ENCODE measurements at places on chromosomes 12 and 14.

GRCh38 chr14:86973177-86973576 is 1019.8 kb downstream of the GALC start:
- no peak for DNase-seq

DNA sequence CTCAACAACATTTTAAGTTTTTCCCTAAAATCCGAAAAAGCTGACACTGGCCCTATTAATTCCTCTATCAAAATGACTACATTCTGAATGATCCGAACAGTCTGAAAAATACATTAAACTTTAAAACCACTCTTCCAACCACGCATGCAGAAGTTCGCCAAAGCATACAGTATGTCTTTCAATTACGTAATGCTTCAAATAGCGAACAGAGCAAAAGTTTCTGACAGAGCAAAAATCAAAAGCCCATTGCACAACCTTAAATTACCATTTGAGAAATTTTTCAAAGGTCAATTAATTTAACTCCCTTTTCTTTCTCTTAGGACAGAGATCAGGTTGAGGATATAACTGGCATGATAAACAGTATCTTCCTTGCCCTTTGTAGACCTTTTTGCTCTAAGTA is 33.2 kb downstream of the LRIG3 start:
- DNase-seq: no peak

- no peak for DNase-seq
Measured at GRCh38 chr12:122944605-122945592, 21.4 kb downstream of the ABCB9 start.

- no peak for DNase-seq
Measured at GRCh38 chr12:127594351-127594970, 672.5 kb upstream of the TMEM132C start.

DNA sequence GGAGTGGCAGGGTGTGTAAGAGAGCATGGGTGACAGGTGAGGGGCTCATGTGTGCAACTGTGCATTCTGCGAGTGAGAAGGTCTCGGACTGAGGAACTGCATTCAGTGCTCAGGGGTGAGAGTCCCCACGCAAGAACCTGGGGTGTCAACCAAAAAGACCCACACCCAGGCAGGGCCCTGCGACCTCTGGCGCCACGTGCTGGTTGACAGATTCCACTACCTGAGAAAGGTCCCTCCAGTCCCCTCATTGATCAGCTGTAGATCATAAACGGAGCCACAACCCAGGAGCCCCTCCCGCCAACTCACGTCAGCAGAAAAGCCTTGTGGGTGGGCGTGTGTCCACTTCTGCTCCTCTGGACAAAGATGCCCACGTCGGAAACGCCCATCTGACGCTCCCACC is 98.7 kb downstream of the ASCL4 start:
- DNase-seq: no peak

GRCh38 chr12:20757-21156 is 45.8 kb upstream of the IQSEC3 start:
- DNase-seq: no peak

DNA sequence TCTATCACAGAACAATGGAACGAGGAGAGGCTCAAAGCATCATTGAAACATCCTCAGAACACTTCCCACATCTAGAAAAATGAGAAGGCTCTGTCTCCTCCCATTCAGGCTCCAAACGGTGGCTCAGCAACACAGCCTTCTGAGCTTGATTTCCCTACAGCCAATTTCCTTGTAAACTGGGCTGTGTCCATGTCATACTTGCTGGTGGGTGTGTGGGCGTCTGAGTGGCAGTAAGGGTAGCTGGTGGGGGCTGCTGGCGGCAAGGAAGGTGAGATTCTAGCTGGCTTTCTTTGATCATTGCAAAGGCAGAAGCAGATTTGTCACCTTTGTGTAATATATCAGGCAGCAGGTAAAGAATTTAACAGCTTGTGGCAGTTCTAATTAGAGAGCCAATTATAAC is 163.7 kb downstream of the CALM1 start:
- DNase-seq: no peak

DNA sequence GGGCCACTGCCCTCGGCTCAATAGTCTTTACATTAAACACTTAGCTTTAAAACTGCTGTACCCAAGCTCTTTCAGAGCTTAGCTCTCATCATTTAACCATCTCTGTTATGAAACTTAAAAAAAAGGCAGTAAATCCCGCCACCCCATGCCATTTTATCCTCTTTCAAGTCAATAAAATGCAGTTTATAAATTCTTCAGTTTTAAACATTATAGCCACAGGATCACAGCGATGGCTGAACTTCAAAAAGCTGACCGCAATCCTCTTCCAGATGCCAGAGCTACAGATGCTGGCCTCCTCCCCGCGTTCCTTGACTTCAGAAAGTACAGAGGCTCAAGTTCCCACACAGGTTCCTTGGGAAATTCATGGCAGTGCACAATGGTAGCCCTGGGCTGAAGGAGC is 4.2 kb downstream of the OR10G3 start:
- DNase-seq: peak; percentile 18

DNA sequence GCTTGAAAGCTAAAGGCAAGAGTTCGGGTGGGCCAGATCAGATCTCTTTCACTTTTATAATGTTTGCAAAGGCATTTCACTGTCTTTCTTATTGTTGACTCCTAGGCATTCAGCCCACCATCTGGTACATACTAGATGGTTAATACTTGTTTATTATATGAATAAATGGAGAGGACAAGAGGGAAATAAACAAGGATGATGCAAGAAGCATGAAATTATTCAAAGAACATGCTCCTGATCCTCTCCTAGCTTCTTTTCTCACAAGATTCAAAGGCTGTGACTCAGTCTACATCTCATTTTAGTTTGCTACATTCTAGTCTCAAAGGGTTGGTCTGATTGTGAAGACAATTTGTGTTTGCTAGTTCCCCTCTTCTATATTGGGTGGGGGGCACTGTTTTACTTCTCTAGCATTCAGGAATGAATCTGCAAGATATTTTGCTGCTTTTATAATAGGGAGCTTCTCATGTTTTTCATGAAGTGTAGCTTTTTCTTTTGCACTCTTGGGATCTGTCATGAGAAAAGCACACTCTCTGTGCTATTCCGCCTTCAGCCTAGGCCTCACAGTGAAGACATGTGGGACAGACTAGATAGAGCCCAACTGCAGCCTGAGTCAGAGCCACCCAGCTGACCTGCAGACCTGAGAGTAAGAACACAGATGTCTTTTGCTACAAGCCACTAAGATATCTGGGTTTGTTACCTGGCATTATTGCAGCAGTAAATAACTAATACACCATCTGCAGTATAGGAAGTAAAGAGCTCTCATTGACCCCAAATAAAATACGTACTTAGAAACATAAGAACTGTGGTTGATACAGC is 65.7 kb downstream of the PTHLH start:
- no peak for DNase-seq

DNA sequence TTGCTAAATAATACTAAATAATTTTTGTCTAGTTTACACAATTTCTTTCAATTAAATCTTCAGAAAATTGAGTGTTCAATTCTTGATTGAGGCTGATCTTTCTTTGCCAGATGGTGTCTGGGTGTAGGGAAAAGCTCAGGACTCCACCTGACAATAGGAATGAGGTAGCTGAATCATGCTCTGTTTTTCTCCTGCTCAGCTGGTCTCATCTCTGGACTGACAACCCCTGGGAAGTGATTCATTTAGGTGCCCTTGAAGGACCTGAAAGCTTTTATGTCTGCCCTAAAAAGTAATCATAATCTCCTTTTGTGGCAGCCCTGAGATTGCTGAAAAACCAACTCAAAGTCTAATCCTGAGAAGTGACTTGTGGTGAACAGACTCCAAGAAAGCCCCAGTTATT is 255.4 kb downstream of the ETNK1 start:
- DNase-seq: no peak

- DNase-seq: no peak
Measured at GRCh38 chr12:55637467-55637866, 775 bp downstream of the OR10P1 start.

DNA sequence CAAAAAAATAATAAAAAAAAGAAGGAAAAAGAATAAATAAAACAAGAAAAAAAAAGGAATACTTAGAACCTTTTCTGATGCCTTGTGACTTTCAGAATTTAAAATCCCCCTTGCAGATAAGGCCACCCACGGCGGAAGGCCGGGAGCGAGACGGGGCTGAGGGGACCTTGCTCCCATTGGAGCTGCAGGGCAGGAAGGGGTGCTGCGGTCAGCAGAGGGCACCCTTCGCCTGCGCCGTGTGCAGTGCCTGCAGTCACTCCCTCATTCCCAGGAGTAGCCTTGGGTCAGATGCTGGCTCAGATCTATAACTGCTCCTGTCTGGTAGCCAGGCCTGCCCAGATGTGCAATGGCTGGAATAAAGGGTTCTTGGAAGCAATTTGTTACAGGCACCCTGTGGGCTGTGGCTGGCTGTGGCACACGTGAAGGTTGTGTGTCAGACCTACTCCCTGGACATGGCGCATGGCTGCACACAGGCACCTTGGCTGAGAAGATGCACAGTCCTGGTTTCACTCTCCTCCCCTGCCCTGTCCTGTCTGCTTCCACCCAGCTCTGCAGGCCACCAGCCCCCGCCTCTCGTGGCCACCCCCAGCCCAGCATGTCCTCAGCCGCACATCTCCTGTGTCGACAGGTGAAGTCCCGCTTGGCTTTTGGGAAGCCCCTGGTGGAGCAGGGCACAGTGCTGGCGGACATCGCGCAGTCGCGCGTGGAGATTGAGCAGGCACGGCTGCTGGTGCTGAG is 13.4 kb upstream of the ALDH2 start:
- DNase-seq: peak; percentile 47

- no peak for DNase-seq
Measured at GRCh38 chr12:57063991-57064685, 14.2 kb upstream of the MYO1A start.

DNA sequence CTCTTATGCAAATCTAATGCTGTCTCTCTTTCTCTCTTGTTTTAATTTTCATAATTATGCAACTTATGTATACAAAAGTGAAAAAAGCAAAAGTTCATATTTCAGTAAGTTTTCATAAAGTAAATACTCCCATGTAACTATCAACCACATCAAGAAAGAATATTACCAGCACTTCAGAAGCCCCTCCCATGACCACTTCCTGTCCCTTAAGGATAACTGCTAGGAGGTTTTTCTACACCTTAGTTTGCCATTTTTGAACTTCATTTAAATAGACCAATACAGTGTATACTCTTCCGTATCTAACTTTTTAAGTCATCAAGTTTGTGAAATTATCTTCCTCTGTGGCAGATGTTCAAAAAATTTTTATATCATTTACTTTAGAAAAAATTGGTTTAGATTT is 547 bp upstream of the OR4K15 start:
- no peak for DNase-seq

DNA sequence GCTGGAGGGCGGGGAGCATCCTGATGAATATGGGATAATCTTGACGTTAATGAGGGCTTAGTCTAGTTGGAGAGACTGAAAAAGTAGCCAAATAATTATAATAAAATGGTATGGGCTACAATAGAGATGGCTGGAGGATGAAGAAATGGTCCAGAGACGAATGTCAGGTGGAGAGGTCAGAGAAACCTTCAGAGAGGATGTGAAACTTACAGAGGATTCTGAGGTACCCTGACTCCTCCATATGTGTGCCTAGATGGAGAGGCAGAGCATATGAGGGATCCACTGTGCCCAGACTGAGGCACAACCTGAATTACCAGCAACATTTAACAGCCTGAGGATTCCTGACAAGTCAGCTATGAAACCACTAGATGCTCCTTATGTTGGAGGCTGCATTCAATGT is 417.0 kb downstream of the ATP23 start:
- DNase-seq: no peak

DNA sequence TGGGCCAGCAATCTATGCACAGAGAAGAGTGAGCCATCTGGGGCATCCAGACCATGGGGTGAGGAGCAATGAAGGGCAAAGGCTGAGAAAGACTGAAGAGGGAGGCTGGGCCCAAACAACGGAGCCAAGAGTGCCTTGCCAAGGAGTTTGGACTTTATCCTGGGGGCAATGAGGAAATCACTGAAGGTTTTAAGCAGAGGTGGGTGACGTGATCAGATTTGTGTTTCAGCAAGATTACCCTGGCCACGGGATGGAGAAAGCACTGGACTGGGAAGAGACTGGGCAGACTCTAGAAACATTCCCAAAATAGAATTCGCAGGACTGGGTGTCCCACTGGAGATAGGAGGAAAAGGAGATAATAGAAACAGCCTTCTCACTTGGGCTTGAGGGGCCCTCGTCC is 65.3 kb downstream of the DPF3 start:
- no peak for DNase-seq

- no peak for DNase-seq
Measured at GRCh38 chr14:104813286-104813685, 12.4 kb downstream of the ZBTB42 start.

GRCh38 chr12:133058203-133059113 is 21.1 kb downstream of the ZNF84 start:
- DNase-seq: no peak

DNA sequence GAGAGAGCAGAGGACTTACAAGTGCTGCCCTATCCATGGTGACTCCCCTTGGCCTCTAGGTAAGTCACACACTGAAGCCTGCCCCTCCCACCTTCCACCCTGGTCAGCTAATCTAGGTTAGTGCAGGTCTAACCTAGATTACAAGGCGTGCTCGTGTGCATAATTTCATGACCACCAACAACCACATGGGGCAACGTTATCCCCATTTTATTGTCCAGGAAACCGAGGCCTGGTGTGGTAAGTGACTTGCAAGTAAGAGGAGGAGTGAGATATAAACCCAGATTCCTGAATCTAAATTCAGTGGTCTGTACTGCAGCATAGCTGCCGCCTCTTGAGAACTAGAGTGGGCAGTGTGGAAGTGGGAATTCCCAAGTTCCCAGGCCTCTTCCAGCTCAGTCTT is 171.1 kb downstream of the DAD1 start:
- DNase-seq: no peak

DNA sequence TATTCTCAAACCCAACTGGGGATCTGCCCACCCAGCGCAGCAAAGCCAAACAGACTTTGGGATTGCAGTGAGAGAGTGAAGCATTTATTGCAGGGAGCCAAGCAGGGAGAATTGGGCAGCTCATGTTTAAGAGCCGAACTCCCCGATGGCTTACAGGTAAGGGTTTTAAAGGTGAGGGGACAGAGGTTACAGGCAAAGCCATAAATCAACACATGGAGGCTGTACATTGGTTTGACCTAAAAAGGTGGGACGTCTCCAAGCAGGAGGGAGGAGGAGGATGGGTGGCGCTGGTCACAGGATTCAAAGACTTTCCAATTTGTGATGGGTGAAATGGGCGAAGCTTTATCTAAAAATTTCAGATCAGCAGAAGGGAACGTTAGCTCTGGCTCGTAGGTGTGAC is 18.2 kb downstream of the OAS2 start:
- DNase-seq: no peak

DNA sequence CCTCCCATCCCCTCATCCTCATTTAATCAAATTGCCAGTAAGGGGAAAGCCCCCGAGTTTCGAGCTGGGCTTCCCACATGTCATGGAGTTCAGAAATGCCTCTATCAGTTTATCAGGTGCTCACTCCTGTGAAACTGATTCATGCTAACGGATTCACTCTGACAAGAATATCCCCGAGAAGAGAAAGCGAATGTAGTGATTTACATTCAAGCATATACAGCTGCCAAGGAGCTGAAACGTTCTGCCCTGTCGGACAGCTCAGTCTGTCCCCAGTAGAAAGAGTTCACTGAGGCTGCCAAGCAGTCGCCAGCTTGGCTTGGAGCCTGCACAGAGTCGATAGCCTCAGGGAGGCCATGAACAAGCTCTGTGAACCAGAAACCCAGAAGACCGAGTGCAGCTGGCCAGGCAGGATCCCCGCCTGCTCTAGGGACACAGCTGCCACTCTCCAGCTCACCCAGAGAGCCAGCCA is 88.4 kb downstream of the TMCC3 start:
- no peak for DNase-seq

Data from fibroblast of skin of abdomen (primary cell).